ENCODE measurements at places on chromosomes 12 and 14.
A peak's percentile ranks its signal among the peaks of the same experiment; 100 is the strongest.

GRCh38 chr12:117684471-117684870 lies 284.3 kb downstream of the KSR2 start:
- DNase-seq = no peak

DNA sequence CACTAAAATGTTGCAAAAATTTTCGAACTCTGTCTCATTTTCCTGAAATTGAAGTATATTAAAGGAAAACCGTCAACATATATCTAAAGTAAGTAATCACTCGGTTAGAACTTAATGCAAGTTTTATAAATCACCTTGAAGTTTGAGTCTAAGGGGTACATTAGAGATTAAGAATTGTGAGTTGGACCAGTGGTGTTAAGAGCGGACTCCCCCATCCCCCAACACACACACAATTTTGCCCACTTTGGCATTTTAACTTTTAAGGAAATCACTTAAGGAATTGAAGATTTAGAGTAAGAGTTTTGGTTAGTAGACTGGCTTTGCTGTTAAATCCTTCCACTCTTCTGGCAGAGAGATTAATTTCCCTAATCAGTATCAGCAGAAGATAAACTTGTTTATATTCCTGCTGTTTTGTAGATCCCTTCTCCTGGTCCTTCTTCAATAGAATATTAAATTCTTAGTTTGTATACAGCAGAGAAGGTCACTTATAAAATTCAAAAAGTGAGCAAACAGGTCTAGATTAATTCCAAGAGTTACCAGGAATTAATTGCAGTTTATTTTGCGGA lies 1.5 kb downstream of the HIF1A start:
- no peak for DNase-seq

GRCh38 chr12:56661979-56662638 lies 16.3 kb upstream of the ATP5F1B start:
- DNase-seq = no peak

DNA sequence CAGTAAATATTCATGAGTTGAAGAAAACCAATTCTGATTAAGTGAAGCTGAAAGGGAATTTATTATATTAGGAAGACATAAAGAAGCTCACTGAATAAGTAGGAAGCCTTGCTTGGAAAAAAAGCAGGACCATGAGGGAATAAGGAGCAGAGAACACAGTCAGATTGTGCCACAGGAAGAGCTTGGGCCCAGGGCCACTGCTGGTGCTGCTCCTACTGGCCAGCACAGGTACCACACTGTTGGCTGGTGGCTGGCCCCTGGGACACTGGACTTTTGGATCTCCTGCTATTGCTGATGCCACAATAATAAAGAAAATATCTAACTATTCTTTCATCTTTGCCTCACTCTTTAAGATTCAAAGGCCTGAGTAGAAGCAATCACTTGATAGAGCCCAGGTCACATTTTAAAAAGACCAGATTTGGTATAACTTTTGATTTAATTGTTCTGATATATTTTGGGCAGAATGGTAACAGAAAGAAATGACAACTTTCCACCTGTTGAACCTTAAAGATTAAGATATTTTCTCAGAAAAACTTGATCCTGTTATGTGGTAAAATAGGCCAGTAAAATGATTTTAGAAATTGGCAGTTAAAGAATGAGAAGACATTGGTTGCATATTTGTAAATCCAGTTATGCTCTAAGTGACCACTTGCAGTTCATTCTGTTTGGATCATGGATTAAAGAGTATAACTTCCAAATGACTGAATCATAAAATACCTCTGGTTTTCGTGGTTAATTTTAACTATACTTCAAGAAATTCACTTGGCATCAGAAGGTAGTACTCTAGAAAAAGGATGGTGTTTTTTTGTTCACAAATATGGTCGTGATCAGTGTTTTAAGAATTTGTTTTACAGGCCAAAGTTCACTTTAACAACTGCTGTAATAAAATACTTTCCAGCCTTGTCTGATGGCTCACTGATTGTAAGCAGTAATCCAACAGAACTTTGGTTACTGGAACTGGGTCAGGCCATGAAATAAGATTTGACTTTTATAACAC lies 68.3 kb downstream of the DERA start:
- no peak for DNase-seq

- peak; percentile 78 for DNase-seq
Measured at GRCh38 chr12:108563136-108563803, 874 bp downstream of the ISCU start.

DNA sequence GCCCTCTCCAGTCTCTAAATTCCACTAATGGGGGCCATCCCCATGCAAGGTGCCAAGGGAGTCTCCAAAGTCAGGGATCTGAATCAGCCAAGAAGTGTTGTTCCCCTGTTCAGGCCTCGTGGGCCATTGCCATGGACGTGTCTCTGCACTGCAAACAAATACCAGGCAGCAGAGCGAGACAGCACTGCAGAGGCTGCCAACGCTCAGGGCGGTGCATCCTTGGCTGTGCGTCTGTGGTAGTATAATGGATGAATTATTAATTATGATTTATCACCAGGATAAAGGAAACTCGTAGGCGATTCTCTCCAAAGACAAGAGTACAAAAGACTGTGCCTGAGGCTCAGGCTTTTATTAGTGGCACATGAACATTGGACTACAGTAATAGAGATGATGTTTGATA lies 122.3 kb upstream of the NTF3 start:
- DNase-seq = no peak

DNA sequence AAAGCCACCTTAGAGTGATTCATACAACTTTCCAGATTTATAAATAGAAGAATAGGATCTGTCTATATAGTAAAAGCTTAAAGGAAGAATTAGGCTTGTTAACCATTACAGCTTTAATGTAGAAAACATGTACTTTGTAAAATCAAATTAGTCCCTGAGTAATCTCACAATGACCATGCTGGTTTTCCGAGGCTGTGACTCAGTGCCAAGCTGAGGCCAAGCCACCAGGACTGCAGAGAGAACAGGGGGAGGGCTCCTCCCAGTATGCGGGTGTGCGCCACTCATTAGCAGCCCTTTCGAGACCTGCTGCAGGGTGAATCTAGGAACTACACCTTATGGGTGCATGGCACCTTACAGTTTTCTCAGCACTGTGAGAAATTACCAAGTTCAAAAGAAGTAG lies 167.0 kb downstream of the EFCAB11 start:
- DNase-seq = no peak

DNA sequence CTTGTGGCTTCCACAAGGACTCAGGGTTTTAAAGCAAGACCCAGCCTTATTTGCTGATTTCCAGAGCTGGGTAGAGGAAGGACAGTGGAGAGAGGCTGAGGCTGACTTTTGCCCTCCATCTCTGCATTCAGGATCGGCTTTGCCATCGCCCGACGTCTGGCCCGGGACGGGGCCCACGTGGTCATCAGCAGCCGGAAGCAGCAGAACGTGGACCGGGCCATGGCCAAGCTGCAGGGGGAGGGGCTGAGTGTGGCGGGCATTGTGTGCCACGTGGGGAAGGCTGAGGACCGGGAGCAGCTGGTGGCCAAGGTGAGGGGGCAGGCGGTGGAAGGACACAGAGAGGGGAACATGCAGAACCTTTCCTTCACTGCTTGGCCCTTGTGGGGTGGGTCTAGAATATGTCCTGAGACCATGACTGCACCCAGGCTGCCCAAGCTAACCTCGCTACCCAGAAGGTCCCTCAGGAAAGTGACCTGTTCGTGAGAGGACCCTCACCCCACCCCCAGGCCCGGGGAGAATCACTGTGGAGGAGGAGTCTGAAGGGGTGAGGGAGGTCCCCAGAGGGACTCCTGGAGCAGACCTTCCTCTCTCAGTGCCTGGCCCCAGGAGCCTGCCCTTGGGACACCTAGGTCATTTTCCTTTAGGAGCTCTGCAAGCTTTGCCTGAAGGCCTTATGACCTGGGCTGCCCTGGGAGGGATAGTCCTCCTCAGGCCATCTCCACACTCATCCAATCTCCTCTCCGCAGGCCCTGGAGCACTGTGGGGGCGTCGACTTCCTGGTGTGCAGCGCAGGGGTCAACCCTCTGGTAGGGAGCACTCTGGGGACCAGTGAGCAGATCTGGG lies 3.1 kb downstream of the DHRS2 start:
- no peak for DNase-seq
